ENCODE measurements at places on chromosomes 5 and 9.

- H3K4me3 ChIP-seq = peak overlapping the region; percentile 82
- no peaks in the 10 kb centered on the region for H3K27me3 ChIP-seq
- peak overlapping the region; percentile 67 for H3K27ac ChIP-seq
- DNase-seq = no peak
- peaks cover 63% of the 10 kb centered on the region for H3K4me1 ChIP-seq
- no peaks in the 10 kb centered on the region for H3K36me3 ChIP-seq
Observed at GRCh38 chr5:180816608-180817534, 14.3 kb upstream of the MGAT1 start.

DNA sequence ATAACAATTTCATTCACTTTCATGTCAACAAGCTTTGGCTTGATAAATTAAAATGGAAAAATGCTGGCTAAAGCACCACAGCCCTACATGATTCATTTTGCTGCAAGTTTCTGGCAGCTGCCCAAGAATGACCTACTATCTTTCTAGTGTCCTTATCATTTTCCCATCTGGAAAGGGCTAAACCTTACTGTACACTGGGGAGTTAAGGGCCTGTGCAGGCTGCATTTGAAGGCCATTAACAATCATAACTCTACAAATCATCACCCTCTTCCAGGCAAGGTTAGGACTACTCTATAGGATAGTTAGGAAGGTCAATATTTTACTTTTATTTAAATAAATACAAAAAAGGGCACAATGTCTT, 579.7 kb upstream of the ZNF608 start:
- H3K4me1 ChIP-seq = no peaks in the 10 kb centered on the region
- H3K36me3 ChIP-seq = no peaks in the 10 kb centered on the region
- H3K27ac ChIP-seq = no peak overlapping the region
- H3K27me3 ChIP-seq = no peaks in the 10 kb centered on the region

GRCh38 chr5:96752341-96753016, 55.3 kb downstream of the ERAP1 start:
- H3K27ac ChIP-seq = no peak overlapping the region
- peaks cover 10% of the 10 kb centered on the region for H3K36me3 ChIP-seq
- H3K4me3 ChIP-seq = no peak overlapping the region
- DNase-seq = peak; percentile 49

DNA sequence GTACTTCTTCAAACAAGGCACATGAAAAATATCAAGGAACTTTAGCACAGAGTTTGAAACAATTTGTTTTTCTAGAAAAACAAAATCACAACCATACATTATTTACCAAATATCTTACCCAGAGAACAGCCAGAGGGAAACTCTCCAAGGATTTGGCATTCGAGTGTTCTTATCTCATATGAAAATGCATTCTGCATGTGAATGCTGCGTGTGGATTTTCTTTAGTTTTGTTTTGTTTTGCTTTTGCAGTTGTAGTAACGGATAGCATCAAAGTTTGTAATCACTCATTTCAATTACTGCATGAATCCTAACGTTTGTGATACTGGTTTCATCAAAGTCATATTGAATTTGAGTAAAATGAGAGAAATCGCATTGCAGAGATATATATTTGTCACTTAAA, 28.0 kb downstream of the ADAMTSL1 start:
- no peaks in the 10 kb centered on the region for H3K27me3 ChIP-seq
- no peak overlapping the region for H3K4me3 ChIP-seq
- no peak overlapping the region for H3K27ac ChIP-seq

DNA sequence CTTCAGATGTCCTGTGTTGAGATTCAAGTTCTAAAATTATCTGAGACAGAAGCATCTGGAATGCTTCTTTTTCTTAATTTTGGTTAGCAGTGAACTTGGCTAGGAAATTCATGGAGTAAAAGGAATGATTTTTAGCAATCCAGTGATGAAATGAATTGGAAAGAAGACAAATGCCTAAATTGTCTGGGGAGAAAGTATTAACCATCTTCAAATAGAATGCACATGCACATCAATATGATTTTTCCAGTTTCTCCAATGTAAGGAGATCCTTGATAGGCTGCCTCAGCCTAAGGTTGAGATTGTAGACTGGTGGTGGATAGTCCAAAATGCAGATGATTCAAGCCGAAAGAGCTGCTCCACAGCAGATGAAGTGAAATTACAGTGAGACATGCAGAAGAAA, 106.7 kb downstream of the PCSK5 start:
- H3K36me3 ChIP-seq = peaks cover 7% of the 10 kb centered on the region
- no peaks in the 10 kb centered on the region for H3K27me3 ChIP-seq
- H3K27ac ChIP-seq = no peak overlapping the region

- DNase-seq = peak; percentile 28
- no peaks in the 10 kb centered on the region for H3K27me3 ChIP-seq
Observed at GRCh38 chr5:97231025-97231636, 48.1 kb upstream of the RIOK2 start.

- H3K27me3 ChIP-seq = no peaks in the 10 kb centered on the region
- no peaks in the 10 kb centered on the region for H3K4me1 ChIP-seq
- no peaks in the 10 kb centered on the region for H3K36me3 ChIP-seq
- no peak overlapping the region for H3K4me3 ChIP-seq
Observed at GRCh38 chr9:124344291-124345050, 70.8 kb downstream of the PSMB7 start.

GRCh38 chr9:137457406-137458193, 1.5 kb downstream of the NSMF start:
- no peaks in the 10 kb centered on the region for H3K27me3 ChIP-seq
- peak overlapping the region; percentile 46 for H3K4me3 ChIP-seq
- peaks cover 35% of the 10 kb centered on the region for H3K4me1 ChIP-seq

DNA sequence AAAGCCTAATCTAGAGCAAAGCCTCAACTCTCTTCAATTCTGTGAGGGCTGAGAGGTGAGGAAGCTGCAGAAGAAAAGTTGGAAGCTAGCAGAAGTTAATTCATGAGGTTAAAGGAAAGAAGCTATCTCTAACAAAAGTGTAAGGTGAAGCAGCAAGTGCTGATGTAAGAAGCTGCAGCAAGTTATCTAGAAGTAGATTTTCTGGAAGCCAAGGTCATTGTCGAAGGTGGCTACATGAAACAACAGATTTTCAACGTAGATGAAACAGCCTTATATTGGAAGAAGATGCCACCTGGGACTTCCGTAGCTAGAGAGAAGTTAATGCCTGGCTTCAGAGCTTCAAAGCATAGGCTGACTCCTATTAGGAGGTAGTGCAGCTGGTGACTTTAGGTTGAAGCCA, 42.0 kb downstream of the SREK1 start:
- H3K4me1 ChIP-seq = no peaks in the 10 kb centered on the region
- no peaks in the 10 kb centered on the region for H3K36me3 ChIP-seq
- H3K27ac ChIP-seq = peak overlapping the region; percentile 80
- H3K27me3 ChIP-seq = no peaks in the 10 kb centered on the region
- H3K4me3 ChIP-seq = no peak overlapping the region

- DNase-seq = no peak
- H3K27ac ChIP-seq = no peak overlapping the region
Observed at GRCh38 chr5:181050016-181050415, 9.9 kb downstream of the BTNL9 start.

- H3K27ac ChIP-seq = no peak overlapping the region
- DNase-seq = no peak
- H3K4me1 ChIP-seq = peaks cover 56% of the 10 kb centered on the region
- H3K4me3 ChIP-seq = no peak overlapping the region
- H3K36me3 ChIP-seq = no peaks in the 10 kb centered on the region
- no peaks in the 10 kb centered on the region for H3K27me3 ChIP-seq
Observed at GRCh38 chr9:114483499-114483898, 21.8 kb downstream of the WHRN start.

GRCh38 chr5:78589923-78590322, 58.6 kb downstream of the LHFPL2 start:
- peaks cover 5% of the 10 kb centered on the region for H3K4me1 ChIP-seq
- H3K27me3 ChIP-seq = peaks cover 20% of the 10 kb centered on the region
- H3K36me3 ChIP-seq = no peaks in the 10 kb centered on the region
- no peak for DNase-seq
- no peak overlapping the region for H3K4me3 ChIP-seq
- H3K27ac ChIP-seq = no peak overlapping the region

- no peaks in the 10 kb centered on the region for H3K27me3 ChIP-seq
- H3K36me3 ChIP-seq = no peaks in the 10 kb centered on the region
- no peak for DNase-seq
- no peak overlapping the region for H3K27ac ChIP-seq
- no peak overlapping the region for H3K4me3 ChIP-seq
Observed at GRCh38 chr9:74358959-74359358, 138.2 kb upstream of the RORB start.

GRCh38 chr5:27722337-27722736, 684.0 kb upstream of the CDH9 start:
- H3K4me1 ChIP-seq = no peaks in the 10 kb centered on the region
- H3K27ac ChIP-seq = no peak overlapping the region
- no peaks in the 10 kb centered on the region for H3K27me3 ChIP-seq
- no peak for DNase-seq
- no peak overlapping the region for H3K4me3 ChIP-seq

DNA sequence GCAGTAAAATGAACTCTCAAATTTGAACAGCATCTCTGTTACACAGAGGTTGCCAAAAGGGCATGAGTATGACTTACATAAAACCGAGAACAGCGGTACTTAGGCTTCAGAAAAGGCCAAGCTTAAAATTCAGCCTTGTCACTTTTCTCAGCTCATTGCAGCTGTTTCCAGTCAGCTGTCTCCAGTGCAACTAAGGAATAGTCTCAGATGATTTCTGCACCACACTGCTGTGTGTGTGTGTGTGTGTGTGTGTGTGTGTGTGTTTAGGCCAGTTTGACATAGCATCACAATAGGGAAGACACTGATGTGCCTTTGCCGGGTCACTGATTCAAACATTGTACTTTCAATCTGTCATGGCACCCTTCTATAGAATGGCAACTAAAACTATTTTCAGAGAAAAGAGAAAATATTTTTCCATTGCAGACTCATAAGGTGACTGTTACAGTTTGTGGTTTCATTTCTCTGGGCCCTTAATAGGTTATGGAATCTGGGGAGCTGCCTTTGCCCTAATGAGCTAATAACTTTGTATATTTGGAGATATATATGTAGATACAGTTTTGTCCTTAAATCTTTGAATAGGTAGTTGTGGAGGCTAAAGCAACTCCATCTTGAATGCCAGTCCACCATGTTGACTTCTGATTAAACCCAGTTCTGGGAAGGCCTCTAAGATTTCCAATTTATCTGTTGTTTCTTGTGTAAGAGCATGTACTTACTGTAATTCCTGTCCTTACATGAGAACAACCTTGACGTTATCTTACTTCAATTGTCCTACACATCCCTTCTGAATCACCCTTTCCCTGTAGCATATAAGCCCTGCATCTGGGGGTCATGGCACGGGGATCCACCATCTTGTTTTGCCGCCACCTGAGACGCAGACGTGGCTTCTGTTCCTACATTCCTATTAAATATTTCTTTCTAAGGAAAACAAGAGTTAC, 4.5 kb downstream of the LSM11 start:
- H3K27me3 ChIP-seq = no peaks in the 10 kb centered on the region
- no peak for DNase-seq
- H3K27ac ChIP-seq = peak overlapping the region; percentile 2
- H3K36me3 ChIP-seq = peaks cover 9% of the 10 kb centered on the region
- H3K4me1 ChIP-seq = peaks cover 59% of the 10 kb centered on the region

DNA sequence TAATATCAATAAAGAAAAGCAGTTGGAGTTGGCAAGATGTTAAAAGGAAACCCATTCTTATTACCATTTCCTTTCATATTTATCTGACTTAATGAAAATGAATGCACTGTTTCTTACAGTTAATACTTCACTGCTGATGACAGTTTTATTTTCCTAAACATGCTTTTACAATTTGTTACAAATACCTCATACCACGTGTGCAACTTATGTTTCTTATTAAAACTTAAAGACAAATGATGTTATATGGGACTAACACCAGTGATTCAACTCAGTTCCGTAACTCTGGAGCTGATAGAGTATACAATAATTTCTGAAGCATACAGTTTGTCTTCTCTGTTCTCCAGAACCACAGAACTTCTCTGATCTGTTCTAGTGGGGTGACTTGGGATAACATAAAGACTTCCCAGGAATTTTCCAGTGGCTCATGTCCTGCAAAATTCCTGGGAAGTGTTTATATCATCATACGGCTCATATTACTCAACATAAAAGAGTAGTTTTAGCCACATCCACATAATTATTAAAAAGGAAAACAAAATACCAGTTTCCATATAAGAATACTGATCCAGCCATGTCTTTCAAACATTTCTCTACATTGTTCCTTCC, 1259.0 kb upstream of the C9orf72 start:
- DNase-seq = no peak
- no peak overlapping the region for H3K27ac ChIP-seq
- no peaks in the 10 kb centered on the region for H3K27me3 ChIP-seq
- no peaks in the 10 kb centered on the region for H3K4me1 ChIP-seq
- no peak overlapping the region for H3K4me3 ChIP-seq

DNA sequence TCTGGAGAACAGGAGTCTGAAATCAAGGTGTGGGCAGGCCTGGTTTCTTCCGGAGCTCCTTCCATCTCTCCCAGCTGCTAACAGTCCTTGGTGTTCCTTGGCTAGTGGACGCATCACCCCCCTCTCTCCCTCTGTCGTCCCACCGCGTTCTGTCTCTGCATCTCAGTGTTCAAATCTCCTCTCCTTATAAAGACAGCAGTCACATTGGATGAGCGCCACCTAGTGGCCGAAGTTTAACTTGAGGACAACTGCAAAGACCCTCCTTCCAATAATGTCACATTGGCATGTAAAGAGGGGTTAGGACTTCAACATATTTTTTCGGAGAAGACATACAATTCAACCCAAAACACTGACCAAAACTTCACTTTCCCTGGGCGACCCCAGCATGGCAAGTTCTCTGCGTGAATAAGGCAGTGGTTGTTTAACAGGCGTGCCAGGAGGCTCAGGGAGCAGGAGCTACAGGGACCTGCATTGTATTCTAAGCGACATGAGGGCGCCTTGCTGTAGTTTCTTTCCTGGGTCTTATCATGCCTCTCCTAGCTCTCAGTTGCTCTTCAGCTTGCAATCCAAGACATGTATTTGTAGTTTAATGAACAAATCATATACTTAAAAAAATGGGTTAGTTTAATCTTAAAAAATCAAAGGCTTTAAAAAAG, 27.9 kb upstream of the BASP1 start:
- peak; percentile 64 for DNase-seq
- no peak overlapping the region for H3K4me3 ChIP-seq
- peaks cover 5% of the 10 kb centered on the region for H3K4me1 ChIP-seq
- no peaks in the 10 kb centered on the region for H3K36me3 ChIP-seq
- H3K27me3 ChIP-seq = peaks cover 22% of the 10 kb centered on the region

DNA sequence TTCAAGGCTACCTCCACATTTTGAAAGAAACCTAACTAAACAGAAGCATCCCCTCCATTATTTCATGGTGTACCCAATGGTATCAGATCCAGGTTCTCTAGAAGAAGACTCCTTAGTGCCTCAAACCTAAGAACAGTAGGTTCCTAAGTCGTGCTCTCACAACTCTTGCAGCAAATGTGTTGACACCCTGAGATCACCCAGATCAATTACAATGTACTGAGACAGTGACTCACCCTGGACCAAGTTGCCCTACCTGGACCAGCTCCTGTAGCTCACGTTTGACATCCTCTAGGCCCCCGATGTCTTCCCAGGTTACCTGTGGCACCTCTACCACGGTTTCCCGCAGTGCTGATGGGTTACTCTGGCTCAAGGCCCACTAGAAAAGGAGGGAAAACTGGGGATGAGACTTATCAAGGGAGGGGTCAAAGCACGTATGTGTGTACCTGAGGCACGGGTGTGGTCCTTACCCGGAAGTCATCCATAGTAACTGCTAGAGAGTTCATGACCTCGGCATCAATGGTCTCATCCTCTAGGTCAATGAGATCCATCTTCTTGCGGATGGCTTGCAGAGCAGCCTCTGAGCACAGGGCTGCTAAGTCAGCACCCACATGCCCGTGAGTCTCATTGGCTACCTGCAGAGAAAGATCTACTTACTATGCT, 11.7 kb downstream of the VCP start:
- H3K27me3 ChIP-seq = no peaks in the 10 kb centered on the region
- H3K36me3 ChIP-seq = peaks cover 63% of the 10 kb centered on the region
- no peaks in the 10 kb centered on the region for H3K4me1 ChIP-seq
- no peak overlapping the region for H3K4me3 ChIP-seq
- DNase-seq = no peak

Measured in activated T-cell treated with anti-CD3 and anti-CD28 coated beads, Interleukin-2, amount 50 U/mL, for 72 hours (primary cell).